ENCODE measurements at places on chromosomes 7 and 10.

- no peak for DNase-seq
Measured at GRCh38 chr7:6917258-6917657, 91.2 kb upstream of the CCZ1B start.

GRCh38 chr10:91251430-91252056 lies 31.1 kb downstream of the PCGF5 start:
- DNase-seq, result peak; percentile 70

DNA sequence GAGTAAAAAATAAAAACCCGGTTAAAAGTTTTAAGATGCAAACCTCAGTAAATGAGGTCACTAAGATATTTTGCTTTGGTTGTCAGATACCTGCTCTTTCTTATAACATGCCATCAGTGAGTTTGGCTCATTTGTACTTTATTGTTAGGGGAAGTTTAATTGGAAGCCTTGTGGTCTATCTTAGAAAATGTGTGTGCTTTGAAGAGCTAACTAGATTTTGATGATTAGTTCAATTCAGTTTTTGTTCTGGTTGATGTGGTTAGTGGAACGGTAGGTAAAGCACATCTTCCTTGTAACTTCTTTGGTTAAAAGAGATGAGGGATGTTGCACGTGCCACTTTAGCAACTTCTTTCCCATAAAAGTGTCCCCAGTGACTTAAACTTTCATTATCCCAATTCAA lies 353.4 kb upstream of the GALNT17 start:
- DNase-seq, result no peak

- no peak for DNase-seq
Measured at GRCh38 chr7:133110312-133110711, 28.4 kb upstream of the CHCHD3 start.
